ENCODE measurements at places on chromosomes 13 and 19.

DNA sequence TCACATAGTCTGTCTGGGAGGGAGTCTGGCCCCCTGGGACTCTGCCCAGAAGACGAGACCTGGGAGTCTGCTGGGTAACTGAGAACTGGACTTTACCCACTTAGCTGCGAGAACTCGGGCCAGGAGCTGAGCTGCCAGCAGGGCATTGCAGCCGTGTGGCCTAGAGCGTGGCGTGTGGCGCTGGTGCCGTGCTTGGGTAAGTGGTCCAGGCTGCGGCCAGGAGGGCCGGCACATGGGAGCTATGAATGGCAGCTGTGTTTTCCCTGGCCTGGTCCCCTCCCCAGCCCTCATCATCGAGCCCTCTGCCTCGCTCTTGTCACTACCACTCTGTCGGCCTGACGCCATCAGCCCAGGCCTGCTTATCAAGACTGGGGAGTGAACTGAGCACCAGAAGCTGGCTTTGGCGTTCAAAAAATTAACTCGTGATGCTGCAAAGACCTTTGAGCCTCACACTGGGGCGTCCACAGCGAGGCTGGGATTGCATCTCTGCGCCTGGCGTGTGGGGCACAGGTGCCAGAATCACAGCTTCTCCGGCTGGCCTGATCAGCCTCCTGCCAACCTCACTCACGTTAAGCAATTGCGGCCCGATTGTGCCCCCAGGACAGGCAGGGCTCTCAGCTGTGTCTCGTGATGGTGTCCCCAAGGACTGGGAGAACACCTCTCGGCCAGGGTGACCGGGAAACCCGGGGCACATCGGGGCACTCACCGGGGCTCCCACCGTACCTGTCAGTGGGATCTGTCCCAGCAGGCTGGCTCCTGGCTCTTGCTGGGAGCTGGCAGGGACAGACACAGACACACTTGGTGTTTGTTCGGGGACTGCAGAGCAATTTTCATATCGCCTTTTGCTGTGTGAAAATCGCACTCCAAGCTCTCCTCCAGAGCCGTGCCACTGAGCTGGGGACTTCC is 85.9 kb downstream of the KDM4B start:
- DNase-seq, result no peak

- no peak for DNase-seq
Measured at GRCh38 chr13:49532593-49532992, 36.8 kb downstream of the PHF11 start.

- no peak for DNase-seq
Measured at GRCh38 chr19:41691268-41691970, 3.3 kb upstream of the CEACAM7 start.

GRCh38 chr19:13885826-13886365 is 9.0 kb downstream of the NANOS3 start:
- no peak for DNase-seq

DNA sequence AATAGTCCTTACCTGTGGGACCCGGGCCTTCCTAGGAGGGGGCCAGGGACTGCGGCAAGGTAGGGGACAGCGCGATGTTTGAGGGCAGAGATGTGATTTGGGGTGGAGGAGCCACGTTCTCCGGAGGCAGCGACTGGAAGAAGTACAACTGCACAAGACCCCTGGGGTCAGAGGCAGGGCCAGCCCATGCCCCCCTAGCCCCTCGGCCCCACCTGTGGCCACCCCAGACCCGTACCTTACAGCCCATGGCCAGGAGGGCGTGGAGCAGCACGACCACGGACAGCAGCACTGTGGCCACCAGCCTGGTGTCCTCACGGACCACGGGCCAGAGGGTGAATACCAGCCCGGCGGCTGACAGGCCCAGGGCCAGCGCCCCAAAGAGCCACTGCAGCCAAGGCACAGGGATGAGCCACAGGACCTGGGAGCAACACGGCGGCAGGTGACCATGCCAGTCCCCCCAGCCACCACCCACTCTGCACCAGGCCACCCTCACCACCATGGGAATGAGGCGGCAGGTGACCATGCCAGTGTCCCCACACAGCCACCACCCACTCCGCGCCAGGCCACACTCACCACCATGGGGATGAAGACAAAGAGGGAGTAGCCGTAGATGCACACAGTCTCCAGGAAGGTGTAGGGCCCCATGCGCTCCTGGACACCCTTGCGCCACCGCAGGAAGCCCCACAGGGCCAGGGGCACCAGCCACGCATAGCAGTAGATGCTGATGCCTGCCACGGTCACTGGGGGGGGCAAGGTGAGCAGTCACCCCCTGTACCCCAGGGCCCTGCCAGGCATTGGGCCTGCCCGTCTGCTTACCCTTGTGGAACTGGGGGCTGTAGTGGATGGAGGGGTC is 5.0 kb downstream of the YIPF2 start:
- DNase-seq, result no peak

DNA sequence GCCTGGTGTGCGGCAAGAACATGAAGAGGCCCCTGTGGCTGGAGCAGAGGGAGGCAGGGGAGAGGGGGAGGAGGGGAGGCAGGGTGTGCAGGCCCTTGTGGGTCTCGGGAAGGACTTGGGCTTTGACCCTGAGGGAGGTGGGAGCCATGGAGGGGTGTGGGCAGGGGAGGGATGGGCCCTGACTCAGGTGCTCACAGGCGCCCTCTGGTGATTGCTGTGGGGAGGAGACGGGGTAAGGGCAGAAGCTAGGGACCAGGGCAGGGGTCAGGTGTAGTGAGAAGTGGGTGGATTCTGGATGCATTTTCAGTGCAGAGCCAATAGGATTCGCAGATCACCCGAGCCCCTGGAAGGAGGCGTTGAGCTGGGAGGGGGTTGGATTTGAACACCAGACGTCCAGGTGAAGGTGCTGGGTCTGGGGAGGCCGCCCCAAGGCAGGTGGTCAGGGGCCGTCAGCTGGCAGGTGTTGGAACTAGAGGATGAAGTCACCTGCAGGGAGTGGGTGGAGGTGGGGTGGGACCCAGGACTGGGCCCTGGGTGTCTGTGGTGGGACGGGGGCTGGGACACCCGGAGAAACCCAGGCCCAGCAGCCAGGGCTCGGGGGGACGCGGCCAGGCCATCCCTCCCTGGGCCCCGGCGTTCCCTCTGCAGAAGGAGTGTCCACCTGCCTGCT is 185.4 kb downstream of the KDM4B start:
- no peak for DNase-seq

DNA sequence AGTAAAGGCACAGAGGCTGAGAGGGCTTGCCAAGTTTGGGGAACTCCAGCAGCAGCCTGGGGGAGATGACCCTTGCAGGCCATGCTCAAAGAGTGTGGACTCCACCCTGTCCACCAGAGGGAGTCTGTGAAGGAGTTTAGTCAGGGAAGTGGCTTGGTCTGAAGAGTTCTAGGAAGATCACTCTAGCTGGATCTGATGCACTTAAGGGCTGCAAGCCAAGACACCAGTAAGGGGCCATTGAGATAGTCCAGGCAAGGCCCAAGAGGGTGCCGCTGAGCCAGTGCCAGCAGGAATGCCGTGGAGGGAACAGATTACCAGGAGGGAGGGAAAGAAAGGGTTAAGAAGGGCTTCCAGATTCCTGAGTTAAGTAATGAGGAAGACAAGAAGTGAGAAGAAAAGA is 68.7 kb downstream of the ZAR1L start:
- peak; percentile 17 for DNase-seq

GRCh38 chr13:28707629-28708427 is 10.9 kb downstream of the SLC46A3 start:
- peak; percentile 38 for DNase-seq

GRCh38 chr19:35013820-35014754 is 14.0 kb downstream of the GRAMD1A start:
- DNase-seq, result no peak

GRCh38 chr13:43981091-43981490 is 101.4 kb downstream of the LACC1 start:
- no peak for DNase-seq

GRCh38 chr13:77026861-77027621 is at the start of gene FBXL3:
FBXL3 (minus strand) TSS chr13:77027159; CDS start chr13:77021860, 5,299 bp downstream.
- peak; percentile 72 for DNase-seq

DNA sequence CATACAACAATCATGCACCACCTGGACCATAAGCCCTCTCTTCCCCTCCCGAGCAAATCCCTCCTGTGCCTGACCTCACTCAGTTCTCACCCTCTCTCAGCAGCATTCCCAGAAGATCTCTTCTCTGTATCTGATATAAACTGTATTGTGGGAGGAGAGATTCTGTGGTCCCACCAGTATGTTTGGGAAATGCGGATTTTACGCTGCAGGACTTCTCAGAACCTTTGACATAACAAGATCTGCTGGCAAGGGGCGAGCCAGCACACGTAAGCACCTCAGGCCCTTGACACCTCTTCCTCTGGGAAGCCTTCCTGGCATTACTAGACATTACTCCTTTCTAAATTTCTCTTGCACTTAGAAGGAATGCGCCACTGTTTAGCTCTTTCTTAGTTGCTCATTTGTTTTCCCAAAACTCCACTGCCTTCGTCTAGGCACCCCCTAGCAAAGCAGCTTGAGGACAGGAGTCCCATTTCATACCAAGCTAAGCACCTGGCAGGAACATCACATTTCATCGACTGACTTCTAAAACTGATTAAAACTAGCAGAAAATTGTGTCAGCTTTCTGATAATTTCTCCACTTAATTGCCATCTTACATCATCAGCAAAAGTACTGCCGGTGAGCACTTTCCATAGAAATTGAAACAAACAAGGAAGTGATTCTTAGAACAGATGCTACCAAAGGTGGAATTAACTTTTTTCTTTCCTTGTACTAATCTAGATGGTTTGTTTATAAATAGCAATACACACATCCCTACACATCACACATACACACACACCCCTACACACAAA is 63.2 kb downstream of the CCDC70 start:
- no peak for DNase-seq

GRCh38 chr13:77861741-77862140 is 56.9 kb downstream of the EDNRB start:
- DNase-seq, result no peak

- DNase-seq, result peak; percentile 43
Measured at GRCh38 chr19:46428239-46429135, at the start of gene PNMA8C. PNMA8C (minus strand) TSS chr19:46428936; CDS start chr19:46428359, 577 bp downstream.

GRCh38 chr13:23988546-23989122 is 91.3 kb upstream of the C1QTNF9B start:
- DNase-seq, result no peak

DNA sequence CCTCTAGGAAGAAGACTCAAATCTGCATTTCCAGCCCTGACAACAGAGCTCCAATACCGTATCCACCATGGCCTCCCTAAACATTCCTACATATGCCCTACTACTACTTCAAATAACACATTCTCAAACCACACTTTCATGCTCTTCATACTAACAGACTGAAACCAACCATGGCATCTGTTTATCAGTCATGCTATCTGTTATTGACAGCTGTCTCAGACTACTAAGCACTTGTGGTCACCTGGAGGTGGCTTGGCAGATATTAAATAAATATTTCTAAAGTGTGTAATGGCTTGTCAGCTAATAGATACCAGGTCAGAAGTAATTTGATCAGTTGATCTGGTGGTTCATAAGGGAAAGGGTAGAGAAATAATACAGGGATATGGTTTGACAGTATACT is 489.1 kb downstream of the DIAPH3 start:
- DNase-seq, result no peak

- DNase-seq, result no peak
Measured at GRCh38 chr13:44048326-44048725, 168.6 kb downstream of the LACC1 start.

DNA sequence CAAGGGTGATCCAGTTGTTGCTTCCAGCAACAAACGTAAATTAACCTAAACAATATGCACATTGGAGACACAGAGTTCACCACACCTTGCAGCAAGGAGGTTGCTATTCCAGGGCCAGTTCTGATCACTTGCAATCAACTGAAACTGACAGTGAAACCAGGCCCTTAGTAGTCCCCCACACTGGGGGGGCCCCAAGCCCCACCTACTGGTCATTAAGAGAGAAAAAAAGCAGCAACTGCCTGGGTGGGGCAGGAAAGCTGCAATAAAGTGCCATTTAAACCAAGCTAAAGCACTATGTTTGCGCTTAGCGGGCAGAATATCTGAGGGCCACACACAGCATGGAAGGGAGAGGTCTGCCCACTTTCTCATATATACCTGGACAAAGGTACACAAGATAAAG is 51.5 kb downstream of the ATP7B start:
- DNase-seq, result no peak

- no peak for DNase-seq
Measured at GRCh38 chr19:45191375-45191774, 12.8 kb downstream of the BLOC1S3 start.

DNA sequence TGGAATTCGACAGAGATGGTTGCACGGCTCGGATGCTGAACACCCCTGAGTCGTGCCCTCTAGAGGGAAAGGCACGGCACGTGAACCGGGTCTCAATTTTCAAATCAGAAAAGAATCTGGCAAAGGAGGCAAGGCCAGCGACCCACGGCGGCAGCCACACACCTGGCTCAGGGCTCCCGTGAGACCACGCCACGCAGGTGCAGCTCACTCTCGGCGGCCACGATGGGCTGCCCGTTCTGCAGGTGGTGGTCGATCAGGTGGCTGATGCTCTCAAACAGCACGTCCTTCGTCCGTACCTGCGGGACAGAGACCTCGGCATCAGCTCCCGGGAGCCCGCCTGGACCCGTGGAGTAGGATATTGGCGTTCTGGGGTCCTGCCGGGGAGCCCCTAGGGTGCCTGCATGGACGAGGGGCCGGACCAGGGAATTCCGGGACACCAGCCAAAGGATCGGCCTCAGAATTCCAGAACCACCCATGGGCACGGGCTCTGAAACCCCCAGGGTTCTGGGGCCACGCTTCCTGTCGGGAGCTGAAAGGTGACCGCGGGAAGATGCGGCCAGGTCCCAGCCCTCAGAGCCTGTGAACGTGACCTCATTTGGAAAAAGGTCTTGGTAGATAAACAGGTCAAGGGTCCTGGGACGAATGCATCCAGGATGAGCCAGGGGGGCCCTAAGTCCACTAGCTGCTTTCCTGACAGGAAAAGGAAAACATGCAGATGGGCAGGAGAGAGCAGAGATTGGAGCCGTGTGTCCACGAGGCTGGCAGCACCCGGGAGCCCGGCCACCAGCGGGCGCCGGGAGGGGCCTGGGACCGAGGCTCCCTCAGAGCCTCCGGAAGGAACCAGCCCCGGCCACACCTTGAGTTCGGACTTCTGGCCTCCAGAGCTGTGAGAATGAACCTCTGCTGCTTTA is 10.1 kb upstream of the C2CD4C start:
- DNase-seq, result no peak

- no peak for DNase-seq
Measured at GRCh38 chr13:41267106-41267505, 3.7 kb upstream of the MTRF1 start.

GRCh38 chr13:36675213-36675536 is 1.4 kb downstream of the SERTM1 start:
- no peak for DNase-seq

DNA sequence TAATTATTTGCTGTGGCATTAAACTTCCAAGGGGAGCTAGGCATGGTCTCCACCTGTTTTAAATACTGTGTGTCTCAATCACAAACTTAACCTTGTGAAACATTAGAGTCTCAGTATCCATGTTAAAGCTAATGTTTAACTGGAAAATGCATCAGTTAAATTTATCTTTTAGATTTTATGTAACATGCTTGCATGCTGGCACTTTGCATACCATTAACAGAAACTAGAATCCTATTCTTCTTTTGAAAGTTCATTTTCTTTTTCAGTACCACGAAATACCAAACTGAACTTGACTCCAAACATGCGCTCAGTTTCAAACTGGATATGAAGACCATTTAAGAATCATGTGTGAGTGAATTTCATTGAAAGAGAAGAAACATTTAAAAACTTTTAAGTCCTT is 328.9 kb upstream of the SLC10A2 start:
- DNase-seq, result no peak

GRCh38 chr19:57830071-57830602 is at the start of gene ZNF587B:
ZNF587B (plus strand) TSS chr19:57830299; CDS start chr19:57830529, 230 bp downstream.
- no peak for DNase-seq

GRCh38 chr13:73997964-73998363 is 136.2 kb downstream of the KLF12 start:
- no peak for DNase-seq
